T-helper 17 cell (primary cell): ENCODE measurements at places on chromosomes 13 and 19.
A peak's percentile ranks its signal among the peaks of the same experiment; 100 is the strongest.

DNA sequence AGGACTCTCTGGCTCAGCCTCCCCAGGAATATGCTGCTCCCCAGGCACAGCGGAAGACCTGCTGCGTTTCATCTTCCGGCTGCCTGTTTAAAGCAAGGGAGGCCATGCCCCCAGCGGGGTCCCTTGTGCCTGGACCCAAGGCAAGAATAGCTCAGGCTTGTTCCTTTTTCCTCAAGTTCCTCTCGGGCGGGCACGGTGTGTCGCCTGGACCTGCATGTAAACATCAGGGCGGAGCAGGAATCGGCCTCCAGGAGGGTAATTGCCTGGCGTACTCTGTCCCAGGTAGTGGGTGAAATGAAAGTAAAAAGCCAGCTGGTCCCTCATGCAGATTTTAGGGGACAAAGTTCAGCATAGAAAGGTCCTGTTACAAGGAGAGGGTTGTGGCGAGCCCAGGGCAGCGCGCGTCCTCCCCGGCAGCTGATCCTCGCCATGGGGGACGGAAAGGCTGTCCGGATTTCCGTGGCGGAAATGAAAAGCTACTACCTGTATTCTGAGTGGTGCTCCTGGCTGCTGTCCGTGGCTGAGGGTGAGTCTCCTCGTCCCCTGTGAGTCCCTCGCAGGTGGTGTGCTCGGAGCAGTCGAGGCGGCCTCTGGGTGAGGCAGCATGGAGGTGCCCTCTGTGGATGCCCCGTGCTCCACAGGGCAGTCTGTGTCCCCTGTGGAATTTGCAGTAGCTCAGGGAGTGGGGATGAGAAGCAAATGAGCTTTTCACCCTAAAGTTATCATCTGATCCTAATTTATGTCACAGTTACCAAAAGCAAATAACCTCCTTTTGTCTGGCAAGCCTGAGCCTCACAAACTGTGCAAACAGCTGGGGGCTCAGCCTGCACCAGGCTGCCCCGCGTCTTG, 16.2 kb downstream of the MCF2L start:
- DNase-seq = no peak

DNA sequence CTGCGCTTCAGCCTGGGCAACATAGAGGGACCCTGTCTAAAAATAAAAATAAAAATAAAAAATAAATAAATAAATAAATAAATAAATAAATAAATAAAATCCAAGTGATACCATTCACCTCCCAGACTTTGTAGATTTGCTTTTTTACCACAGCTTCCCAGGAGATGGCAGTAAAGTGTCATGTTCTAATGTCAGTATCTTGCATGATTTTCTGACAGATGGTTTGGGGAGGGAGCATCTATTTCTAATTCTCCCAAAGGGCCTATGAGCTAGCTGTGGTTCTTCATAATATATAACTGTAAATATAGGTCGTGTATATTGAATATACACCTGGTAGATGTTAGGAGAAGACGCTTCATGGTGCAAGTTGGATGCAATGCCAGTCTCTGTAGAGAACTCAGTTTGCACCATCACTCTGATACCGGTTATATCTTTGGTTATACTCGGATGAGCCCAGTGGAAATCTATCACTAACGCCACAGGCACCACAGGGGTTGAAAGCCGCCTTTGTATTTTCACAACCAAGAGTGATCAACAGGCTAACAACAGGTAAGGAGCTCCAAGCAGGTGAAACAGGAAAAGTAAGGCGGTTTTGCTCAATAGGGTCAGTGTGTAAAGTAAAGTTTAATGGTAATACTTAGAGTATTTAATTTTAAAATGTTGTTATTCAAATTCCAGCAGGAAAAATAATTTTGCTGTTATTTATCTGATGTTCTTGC, 13.9 kb downstream of the APLP1 start:
- DNase-seq = no peak

- DNase-seq = no peak
Measured at GRCh38 chr19:14375582-14376291, 5.5 kb upstream of the ADGRE5 start.

- no peak for DNase-seq
Measured at GRCh38 chr19:6528544-6529121, 2.2 kb upstream of the TNFSF9 start.

GRCh38 chr19:32580901-32581704, at the start of gene PDCD5:
Gene PDCD5, plus strand, starts transcription at chr19:32581190. Its CDS starts 72 bp downstream, at chr19:32581262.
- peak; percentile 92 for DNase-seq

GRCh38 chr19:30739394-30739793, 367.2 kb downstream of the ZNF536 start:
- no peak for DNase-seq

DNA sequence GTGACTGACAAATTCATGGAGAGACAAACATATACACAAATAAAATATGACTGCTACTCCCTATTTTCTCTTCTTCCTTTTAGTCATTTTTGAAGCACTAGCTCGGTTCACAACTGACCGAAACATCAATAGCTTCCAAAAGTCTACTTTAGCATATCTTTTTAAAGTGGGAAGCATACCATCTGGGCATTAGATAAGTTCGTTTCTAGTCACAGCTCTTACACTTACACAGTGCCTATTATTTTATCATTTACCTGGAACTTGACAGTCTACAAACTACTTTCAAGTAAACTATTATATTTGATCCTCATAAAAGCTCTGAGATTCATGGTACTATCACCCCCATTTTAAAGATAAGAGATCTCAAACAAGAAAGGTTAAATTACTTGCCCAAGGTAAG, 458.5 kb downstream of the LMO7 start:
- DNase-seq = no peak

DNA sequence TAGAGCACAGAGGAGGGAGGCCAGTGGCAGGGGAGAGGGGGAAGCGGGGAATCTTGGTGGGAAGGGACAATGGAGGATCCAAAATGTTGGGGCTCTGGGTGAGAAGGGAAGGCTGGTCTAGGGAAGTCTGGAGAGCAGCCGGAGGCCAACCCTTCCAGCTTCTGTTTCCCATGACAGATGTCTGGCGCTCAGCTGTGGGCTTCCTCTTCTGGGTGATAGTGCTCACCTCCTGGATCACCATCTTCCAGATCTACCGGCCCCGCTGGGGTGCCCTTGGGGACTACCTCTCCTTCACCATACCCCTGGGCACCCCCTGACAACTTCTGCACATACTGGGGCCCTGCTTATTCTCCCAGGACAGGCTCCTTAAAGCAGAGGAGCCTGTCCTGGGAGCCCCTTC, 1.1 kb downstream of the PSENEN start:
- no peak for DNase-seq

DNA sequence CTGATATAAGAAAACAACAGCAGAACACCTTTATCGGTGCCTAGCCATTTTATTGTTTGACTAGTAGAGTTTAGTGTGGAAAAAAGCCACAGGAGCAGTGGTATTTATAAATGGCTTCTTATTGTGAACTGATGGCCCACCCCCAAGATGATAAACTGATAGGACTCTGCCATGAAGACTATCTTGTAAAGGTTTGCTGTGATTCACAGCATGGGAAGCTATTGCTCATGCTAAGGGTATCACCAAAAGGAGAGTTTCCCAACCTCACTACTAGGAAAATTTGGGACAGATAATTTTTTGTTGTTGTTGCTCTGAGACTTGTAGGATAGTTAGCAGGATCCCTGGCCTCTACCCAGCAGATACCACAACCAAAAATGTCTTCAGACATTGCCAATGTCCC, 12.0 kb upstream of the SLC7A1 start:
- DNase-seq = no peak

GRCh38 chr19:19388568-19389555, 16.6 kb upstream of the GATAD2A start:
- no peak for DNase-seq

GRCh38 chr19:7504684-7505083, 11.2 kb upstream of the ZNF358 start:
- no peak for DNase-seq

- no peak for DNase-seq
Measured at GRCh38 chr13:53474878-53475277, 446.3 kb downstream of the OLFM4 start.

DNA sequence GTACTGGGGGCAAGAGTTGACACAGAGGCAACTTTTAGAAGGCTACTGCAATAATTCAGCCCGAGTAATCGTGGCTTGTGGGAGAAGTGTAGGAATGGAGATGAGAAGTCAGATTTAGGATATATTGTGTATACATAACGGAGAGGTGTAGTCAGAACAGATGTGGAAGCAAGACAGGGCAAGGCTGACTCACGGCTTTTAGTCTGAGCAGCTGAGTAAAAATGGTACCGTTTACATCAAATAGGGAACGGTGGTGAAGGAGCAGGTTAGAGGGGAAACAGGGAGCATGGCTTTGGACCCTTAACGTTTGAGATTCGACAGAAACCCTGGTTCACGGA, 796 bp upstream of the LSM14A start:
- DNase-seq = no peak

- DNase-seq = no peak
Measured at GRCh38 chr19:6498294-6499036, 3.6 kb downstream of the TUBB4A start.

DNA sequence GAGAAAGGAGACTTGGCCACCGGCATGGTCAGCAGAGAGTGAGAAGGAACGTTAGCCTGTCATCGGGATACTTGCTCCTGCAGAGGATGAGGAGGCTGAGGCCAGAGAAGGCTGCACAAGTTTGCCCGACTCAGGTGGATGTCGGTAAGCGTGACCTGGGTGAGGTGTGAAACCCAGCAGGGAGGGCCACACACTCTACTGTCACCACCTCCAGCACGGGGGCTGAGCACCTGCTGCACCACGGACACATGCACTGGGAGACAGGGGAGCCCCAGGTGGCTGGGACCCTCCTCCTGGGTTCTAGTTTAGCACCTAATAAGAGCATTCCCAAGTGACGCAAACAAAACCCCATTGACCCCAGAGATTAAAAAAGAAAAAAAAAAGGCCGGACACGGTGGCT, 17.3 kb downstream of the MLLT1 start:
- DNase-seq = no peak

GRCh38 chr19:40700083-40700482, 9.6 kb upstream of the NUMBL start:
- DNase-seq = no peak

- no peak for DNase-seq
Measured at GRCh38 chr19:22882797-22883196, 50.7 kb downstream of the ZNF723 start.

DNA sequence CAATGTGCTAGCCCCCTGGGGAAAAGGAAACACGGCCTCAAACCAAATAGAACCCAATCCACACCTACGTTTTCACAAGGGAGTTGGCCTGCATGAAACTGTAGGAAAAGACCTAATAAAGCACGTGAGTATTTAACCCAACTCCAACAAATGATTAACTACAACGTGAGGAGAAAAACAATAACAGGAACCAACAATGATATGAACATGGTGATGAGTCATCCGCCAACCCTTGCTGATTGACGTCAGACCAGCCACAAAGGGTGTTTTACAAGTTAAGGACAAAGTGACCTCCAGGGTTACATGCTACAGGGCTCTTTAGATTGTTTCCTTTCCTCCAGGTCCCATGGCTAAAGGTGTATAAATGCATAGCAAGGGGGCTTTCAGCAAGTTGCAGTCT, 460.5 kb downstream of the COG6 start:
- no peak for DNase-seq

- DNase-seq = no peak
Measured at GRCh38 chr19:5972355-5972731, 5.6 kb downstream of the RANBP3 start.

GRCh38 chr13:75675421-75675820, 39.3 kb downstream of the LMO7 start:
- DNase-seq = no peak

- DNase-seq = no peak
Measured at GRCh38 chr13:79547211-79548195, 66.5 kb downstream of the NDFIP2 start.

DNA sequence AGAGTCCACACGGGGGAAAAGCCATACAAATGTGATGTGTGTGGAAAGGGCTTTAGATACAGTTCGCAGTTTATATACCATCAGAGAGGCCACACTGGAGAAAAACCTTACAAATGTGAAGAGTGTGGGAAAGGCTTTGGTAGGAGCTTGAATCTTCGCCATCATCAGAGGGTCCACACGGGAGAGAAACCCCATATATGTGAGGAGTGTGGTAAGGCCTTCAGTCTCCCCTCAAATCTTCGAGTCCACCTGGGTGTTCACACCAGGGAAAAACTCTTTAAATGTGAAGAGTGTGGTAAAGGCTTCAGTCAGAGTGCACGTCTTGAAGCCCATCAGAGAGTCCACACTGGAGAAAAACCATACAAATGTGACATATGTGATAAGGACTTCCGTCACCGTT, 23.3 kb upstream of the ZNF233 start:
- DNase-seq = no peak

DNA sequence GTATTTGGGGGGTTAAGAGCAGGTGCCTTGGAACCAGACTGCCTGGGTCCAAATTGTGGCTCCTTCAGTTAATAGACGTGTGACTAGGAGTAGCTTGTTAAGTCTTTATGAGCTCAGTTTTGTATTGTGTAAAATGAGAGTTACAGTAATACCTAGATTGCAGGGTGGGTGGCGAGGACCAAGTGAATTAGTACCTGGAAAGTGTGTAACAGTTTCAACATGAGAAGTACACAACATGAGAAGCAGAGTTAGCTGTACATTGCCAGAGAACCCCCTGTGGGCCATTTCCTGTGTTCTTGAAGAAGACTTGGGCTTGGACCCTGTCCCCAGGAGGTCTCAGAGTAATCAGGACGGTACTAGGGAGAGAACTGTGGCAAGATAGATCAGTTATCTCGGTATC, 36.8 kb downstream of the PPP2R1A start:
- no peak for DNase-seq

GRCh38 chr19:35569281-35569781, 5.9 kb upstream of the ATP4A start:
- no peak for DNase-seq

DNA sequence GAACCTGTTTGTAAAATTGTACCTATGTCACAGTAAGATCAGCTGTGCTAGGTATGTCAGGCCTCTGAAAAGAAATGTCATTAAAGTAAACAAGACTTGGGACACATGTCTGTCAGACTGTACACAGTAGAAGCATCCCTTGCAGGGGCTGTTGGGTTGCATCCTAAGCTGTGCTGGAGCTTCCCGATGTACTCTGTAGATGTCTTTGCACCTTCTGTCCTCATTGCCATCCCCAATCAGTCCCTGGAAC, 48.7 kb upstream of the GPR183 start:
- DNase-seq = no peak
